Chondrocyte (in vitro differentiated cells): ENCODE measurements at places on chromosomes 4 and X.

- H3K27me3 ChIP-seq: no peaks in the 10 kb centered on the region
- no peaks in the 10 kb centered on the region for H3K36me3 ChIP-seq
- H3K4me1 ChIP-seq: no peaks in the 10 kb centered on the region
- H3K4me3 ChIP-seq: no peak overlapping the region
- DNase-seq: no peak
- no peak overlapping the region for H3K27ac ChIP-seq
Observed at GRCh38 chr4:76276813-76277212, 25.3 kb downstream of the FAM47E start.

- H3K27me3 ChIP-seq: no peaks in the 10 kb centered on the region
- DNase-seq: no peak
- peak overlapping the region; percentile 91 for H3K4me3 ChIP-seq
- no peaks in the 10 kb centered on the region for H3K36me3 ChIP-seq
- no peak overlapping the region for H3K27ac ChIP-seq
Observed at GRCh38 chr4:163164591-163164990, 2.1 kb downstream of the NAF1 start.

DNA sequence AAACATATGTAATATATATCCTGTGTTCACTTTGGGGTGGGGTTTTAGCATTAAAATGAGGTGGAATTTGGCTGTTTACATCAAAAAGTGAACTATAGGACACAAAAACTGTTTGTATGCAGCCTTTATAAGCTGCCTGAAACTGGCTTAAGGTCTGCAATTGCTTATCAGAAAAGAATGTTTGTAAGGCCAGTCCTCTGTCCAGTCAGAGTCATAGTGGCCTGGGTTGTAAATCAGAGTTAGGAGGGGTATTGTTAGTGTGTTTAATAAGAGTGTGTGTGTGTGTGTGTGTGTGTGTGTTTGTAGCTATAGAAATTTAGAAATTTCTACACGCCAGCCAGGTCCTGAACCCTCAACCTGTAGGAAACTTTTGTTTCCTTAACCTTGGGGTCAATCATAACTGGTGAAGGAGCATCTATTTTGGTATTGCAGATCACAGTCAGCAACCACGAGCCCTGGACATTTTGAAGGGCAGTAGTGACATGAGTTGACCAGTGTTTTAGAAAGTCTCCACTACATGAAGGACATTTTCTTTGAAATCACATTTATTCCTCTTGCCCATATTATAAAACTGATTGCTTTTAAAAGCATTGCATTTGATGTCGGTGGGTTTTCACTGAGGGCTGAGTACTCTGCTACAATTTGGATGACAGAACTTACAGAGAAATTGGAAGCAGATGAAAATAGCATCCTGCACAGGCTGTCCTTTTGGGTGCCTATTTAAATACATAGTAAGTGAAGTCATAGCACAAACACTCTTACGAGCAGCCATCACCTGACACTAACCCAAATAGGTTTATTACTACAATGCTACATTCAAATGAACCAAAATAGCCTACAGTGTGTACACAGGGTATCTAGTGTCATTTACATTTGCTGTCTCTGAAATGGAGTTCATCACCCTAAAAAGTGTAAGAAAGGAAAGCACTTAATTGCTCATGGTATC, 11.2 kb upstream of the TMEM154 start:
- H3K36me3 ChIP-seq: no peaks in the 10 kb centered on the region
- H3K27ac ChIP-seq: no peak overlapping the region
- DNase-seq: no peak
- H3K4me3 ChIP-seq: no peak overlapping the region

DNA sequence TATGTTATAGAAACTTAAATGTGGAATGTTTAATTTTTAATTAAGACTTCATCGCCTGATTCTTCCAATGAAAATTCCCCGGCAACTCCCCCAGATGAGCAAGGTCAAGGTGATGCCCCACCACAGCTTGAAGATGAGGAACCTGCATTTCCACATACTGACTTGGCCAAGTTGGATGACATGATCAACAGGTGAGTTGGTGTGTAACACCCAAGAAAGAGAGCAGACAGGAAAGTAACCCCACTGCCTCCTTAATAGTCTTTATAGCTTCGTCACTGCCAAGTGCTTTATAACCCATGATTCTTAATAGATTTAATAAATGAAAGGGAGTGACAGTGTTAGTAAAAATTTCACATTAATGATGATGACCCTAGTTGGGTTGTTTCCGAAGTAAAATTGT, 43.7 kb downstream of the USP9X start:
- peaks cover 5% of the 10 kb centered on the region for H3K36me3 ChIP-seq
- peak overlapping the region; percentile 19 for H3K27ac ChIP-seq
- peaks cover 7% of the 10 kb centered on the region for H3K4me1 ChIP-seq
- H3K4me3 ChIP-seq: no peak overlapping the region
- DNase-seq: no peak

DNA sequence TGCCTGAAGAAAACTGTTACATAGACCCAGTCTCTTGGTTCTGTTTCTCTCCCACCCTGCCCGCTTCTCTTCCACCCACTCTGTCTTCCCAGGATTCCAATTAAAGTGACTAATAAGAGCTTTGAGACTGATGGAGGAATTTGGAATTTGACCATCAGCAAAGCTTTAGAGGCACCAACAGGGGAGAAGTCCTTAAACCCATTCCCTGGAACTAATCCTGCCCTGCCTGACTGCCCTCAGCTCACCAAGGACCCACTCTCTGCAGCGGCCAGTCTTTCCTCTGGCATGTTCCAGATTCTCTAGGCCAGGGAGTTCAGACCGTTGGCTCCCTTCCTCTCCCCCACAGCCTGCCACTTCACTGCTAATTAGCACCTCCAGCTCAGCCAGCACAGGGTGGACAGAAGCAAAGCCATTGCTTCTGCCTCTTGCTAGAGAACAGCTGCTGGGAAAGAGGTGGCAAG, 23.9 kb downstream of the SCD5 start:
- peaks cover 41% of the 10 kb centered on the region for H3K4me1 ChIP-seq
- peak overlapping the region; percentile 56 for H3K27ac ChIP-seq
- no peaks in the 10 kb centered on the region for H3K27me3 ChIP-seq

DNA sequence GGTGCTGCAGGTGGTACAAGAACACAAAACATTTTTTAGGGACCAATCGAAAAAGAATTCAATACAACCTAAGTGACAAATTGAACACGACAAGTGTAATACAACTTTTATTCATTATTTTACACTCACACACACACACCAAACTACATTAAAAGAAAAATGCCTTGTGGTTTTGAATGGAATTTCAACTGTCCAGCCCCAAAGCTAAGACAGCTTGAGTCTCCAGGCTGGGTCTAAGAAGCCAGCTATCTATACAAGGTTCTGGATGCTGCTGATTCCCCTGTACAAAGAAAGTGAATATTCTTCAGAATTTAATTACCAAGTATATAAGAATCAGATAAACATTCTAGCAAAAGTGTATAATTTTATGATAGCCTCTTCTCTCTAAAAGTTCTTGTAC, 118.2 kb downstream of the PPP3CA start:
- H3K27me3 ChIP-seq: no peaks in the 10 kb centered on the region
- no peak overlapping the region for H3K4me3 ChIP-seq
- no peaks in the 10 kb centered on the region for H3K36me3 ChIP-seq
- no peak overlapping the region for H3K27ac ChIP-seq

GRCh38 chr4:38062088-38062775, 102.0 kb downstream of the PTTG2 start:
- H3K27me3 ChIP-seq: no peaks in the 10 kb centered on the region
- DNase-seq: no peak
- peak overlapping the region; percentile 59 for H3K27ac ChIP-seq
- H3K36me3 ChIP-seq: peaks cover 3% of the 10 kb centered on the region

GRCh38 chrX:323721-324628, 5.4 kb upstream of the GTPBP6 start:
- H3K27ac ChIP-seq: no peak overlapping the region
- H3K27me3 ChIP-seq: no peaks in the 10 kb centered on the region

DNA sequence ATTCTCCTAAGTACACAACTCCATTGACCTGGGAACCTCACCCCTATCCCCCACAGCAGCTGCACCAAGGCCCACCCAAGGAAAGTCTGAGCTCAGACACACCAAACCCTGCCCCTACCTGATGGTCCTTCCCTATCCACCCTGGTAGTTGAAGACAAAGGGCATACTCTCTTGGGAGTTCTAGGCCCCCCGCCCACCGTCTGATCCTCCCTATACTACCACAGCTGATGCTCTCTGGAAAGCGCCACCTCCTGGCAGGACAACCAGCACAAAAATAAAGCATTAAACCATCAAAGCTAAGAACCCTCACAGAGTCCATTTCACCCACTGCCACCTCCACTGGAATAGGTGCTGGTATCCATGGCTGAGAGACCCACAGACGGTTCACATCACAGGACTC, 83.6 kb downstream of the ANAPC10 start:
- H3K27me3 ChIP-seq: no peaks in the 10 kb centered on the region
- peaks cover 23% of the 10 kb centered on the region for H3K4me1 ChIP-seq
- H3K36me3 ChIP-seq: peaks cover 10% of the 10 kb centered on the region
- H3K27ac ChIP-seq: no peak overlapping the region
- H3K4me3 ChIP-seq: no peak overlapping the region
- peak; percentile 58 for DNase-seq

- H3K4me1 ChIP-seq: peaks cover 21% of the 10 kb centered on the region
- no peak for DNase-seq
- no peak overlapping the region for H3K4me3 ChIP-seq
- no peaks in the 10 kb centered on the region for H3K27me3 ChIP-seq
- H3K27ac ChIP-seq: no peak overlapping the region
Observed at GRCh38 chr4:38162240-38162784, 202.1 kb downstream of the PTTG2 start.

- no peak overlapping the region for H3K4me3 ChIP-seq
- no peak for DNase-seq
- no peaks in the 10 kb centered on the region for H3K4me1 ChIP-seq
- peaks cover 18% of the 10 kb centered on the region for H3K27me3 ChIP-seq
- H3K36me3 ChIP-seq: no peaks in the 10 kb centered on the region
- H3K27ac ChIP-seq: no peak overlapping the region
Observed at GRCh38 chr4:154566639-154567204, 3.9 kb downstream of the FGB start.

DNA sequence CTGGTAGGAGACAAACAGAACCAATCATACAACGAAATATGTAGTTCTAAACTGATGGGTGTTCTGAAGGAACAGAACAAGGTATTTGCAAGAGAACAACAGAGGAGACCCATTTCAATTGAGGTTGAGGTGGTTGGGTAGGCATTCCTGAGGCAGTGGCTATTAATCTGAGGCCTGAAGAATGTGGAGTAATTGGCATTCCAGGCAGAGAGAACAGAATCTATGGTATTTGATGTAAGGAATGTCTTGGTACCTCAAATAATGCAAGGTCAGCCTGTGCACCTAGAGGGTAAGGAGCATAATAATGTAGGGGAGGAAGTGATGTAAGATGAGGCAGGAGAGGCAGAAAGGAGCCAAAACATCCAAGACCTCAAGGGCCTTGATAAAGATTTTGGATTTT, 109.5 kb upstream of the TEX13C start:
- H3K4me1 ChIP-seq: peaks cover 6% of the 10 kb centered on the region
- no peak overlapping the region for H3K27ac ChIP-seq
- H3K36me3 ChIP-seq: no peaks in the 10 kb centered on the region
- DNase-seq: no peak
- no peak overlapping the region for H3K4me3 ChIP-seq

DNA sequence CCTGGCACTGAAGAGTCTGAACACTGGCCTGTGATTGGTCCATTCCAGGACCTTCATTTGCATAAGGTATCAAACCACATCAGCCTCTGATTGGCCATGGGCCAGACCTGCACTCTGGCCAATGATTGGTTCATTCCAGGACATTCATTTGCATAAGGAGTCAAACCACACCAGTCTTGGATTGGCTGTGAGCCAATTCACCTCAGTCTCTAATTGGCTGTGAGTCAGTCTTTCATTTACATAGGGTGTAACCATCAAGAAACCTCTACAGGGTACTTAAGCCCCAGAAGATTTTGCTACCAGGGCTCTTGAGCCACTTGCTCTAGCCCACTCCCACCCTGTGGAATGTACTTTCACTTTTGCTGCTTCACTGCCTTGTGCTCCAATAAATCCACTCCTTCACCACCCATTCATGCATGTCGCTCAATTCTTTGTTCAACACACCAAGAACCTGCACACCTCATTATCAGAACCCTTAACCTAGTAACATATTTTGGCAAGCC, 14.2 kb upstream of the HERC5 start:
- H3K4me1 ChIP-seq: peaks cover 11% of the 10 kb centered on the region
- no peak overlapping the region for H3K4me3 ChIP-seq
- no peak overlapping the region for H3K27ac ChIP-seq

DNA sequence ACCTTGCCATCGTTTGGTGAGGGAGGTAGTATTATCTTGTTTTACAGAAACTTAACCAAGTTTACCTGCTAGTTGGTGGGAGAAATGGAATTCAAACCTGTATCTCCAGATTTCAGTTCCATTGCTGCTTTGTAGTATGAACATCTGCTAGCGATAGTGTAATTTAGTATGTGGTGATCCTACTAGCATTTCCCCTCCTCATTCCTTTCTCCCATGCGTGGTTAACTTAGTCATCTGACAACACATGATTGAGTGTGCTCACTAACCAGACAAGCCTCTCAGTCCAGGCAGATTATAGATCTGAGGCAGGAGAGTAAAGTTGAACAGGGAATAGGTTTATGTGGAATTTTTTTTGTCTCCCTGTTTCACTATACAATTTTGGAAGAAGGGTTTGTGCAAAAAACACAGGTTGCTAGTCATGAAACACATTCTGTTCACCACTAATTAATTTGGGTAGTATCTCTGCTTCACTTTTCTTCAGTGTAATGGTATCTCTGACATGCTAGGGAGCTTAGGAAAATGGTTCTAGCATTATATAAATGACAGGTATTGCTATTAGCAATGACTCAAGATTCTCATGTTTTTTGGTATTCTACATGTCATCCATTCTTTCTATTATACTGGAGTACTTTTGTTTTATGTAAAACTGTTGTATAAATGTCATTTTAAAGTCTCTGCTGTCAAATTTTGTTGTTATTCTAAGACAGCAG, 21.7 kb downstream of the RBPJ start:
- DNase-seq: no peak
- no peak overlapping the region for H3K4me3 ChIP-seq
- no peaks in the 10 kb centered on the region for H3K27me3 ChIP-seq
- peak overlapping the region; percentile 13 for H3K27ac ChIP-seq
- peaks cover 57% of the 10 kb centered on the region for H3K4me1 ChIP-seq
- H3K36me3 ChIP-seq: no peaks in the 10 kb centered on the region

DNA sequence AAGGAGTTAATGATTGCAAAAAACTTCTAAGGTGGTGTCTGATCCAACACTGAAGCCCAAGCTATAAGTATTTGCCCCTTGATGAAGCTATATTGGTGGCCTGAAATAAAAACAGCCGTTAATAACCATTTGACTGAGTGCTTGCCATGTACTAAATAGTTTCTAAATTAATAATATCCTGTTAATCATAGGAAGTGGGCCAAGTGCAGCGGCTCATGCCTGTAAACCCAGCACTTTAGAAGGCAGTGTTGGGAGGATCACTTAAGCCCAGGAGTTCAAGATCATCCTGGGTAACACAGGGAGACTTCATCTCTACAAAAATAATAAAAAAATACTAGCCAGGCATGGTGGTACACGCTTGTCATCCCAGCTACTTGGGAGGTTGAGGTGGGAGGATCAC, 8.3 kb downstream of the NDP start:
- H3K27me3 ChIP-seq: no peaks in the 10 kb centered on the region
- H3K36me3 ChIP-seq: no peaks in the 10 kb centered on the region
- H3K4me3 ChIP-seq: no peak overlapping the region
- peaks cover 5% of the 10 kb centered on the region for H3K4me1 ChIP-seq
- no peak for DNase-seq

GRCh38 chrX:1481636-1482529, 29.2 kb upstream of the ASMTL start:
- no peak for DNase-seq
- H3K36me3 ChIP-seq: peaks cover 13% of the 10 kb centered on the region
- peaks cover 10% of the 10 kb centered on the region for H3K4me1 ChIP-seq
- peak overlapping the region; percentile 70 for H3K4me3 ChIP-seq
